ENCODE measurements at places on chromosomes 6 and 20.

DNA sequence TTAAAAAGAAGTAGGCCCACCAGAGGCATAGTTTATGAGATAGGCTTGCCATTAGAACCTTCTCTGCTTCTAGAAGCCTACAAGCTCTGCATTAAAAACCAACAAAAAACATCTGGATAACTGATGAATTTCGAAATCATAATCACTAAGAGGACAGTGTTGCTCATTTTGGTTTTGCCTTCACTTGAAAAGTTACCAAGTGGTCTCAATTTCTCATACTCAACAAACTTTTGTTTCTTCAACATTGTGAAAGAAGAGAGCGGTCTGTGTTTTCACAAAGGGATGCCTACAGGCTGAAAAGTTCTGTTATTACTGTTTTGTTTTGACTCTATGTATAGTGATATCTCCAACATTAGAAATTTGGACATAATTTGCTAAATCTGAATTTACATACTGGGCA lies 98.9 kb downstream of the PDSS2 start:
- DNase-seq, result no peak

DNA sequence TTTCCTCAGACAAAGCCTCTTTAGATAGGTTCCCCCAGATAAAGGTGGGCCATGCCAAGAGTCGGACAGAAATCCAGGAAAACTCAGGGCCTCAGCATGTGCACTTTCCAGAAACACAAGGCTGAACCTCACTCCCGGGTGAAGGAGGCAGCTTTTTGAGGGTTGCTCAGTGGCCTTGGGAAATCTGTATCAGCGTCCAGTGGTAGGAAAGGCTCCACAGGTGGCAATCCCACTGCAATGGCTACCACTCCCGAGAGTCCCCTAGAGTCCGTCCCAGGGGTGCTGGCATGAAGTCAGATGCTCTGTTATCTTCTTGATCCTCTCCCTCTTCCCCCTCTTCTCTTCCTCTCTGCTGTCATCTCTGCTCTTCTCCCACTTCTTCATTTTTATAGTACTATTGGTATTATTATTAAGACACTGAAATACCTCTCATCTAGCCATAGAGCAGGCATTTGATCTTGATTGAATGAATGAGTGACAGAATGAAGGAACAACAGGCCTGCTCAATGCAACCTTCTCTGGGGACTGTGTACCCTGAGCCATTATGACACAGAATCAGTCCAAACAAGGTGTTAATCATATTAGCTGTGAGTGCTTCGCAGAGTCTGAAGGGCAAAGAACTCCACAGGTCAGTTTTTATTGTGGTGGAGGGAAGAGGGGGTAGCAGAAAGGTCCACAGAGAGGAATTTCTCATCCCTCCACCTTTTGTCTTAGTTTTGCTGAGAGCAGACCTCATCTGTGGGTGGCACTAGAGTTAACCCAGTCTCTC lies 13.3 kb downstream of the SLC22A1 start:
- no peak for DNase-seq

GRCh38 chr20:63027922-63028389 lies 21.2 kb upstream of the BHLHE23 start:
- peak; percentile 10 for DNase-seq

DNA sequence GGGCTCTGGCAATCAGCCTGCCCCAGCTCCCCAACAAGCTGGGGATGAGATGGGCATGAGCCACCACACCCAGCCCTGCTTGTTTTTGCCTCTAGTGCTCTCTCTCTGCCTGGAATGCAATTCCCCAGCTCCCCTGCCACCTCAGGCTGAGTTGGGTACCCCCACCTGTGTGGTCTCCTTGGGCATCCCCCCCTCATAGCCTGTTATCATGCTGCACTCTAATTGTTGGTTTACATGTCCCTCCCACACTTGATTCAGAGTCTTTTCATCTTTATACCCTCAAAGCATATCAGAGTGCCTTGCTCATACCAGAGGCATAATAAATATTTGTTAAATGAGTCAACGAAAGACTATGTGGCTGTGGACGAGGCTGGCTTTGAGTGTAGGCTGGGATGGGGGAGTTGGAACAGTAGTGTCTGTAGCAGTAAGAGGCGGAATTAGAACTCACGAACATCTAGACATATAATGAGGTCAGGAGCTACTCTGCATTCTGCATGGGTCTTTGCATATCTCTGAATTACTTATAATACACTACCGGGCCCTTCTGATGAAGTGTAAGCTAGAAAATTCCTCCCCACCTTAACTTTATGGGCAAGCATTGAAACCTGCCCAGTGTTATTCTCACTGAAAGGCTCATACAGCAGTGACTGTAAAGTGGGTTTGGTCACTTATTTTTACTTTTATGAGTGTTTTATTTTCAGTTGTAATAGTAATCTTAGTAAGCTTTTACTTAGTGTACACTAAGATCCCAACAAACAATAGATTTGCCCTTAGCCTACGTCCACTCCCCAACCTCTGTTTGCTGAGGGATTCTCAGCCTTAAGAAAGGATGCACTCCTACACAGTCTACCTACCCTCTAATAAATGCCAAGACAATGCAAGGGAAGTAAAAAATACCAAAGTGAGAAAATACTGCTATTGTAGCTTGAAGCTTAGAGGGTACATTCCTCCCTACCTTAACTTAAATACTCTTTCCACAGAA lies 58.7 kb downstream of the EDN1 start:
- DNase-seq, result no peak

- DNase-seq, result no peak
Measured at GRCh38 chr6:18270216-18270615, 5.9 kb upstream of the DEK start.

DNA sequence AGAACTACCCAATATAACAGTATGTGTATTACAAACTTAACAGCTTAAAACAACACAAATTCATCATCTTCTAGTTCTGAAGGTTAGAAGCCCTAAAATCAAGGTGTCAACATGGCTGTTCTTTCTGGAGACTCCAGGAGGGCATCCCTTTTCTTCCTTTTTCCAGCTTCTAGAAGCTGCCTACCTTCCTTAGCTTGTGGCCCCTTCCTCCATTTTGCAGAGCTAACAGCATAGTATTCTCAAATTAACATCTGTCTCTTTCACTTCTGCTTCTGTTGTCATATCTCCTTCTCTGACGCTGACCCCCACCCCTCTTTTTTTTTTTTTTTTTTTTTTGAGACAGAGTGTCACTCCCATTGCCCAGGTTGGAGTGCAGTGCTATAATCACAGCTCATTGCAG lies 52.8 kb upstream of the AKIRIN2 start:
- no peak for DNase-seq

- DNase-seq, result no peak
Measured at GRCh38 chr6:150966786-150967185, 101.3 kb downstream of the MTHFD1L start.

GRCh38 chr20:19205981-19206396 lies 6.5 kb upstream of the SLC24A3 start:
- DNase-seq, result peak; percentile 72
